Activated naive CD4-positive, alpha-beta T cell treated with anti-CD3 and anti-CD28 coated beads, Interleukin-2, amount 10 ng/mL, durations not matched to agents 7 days and 5 days (primary cell): ENCODE measurements at places on chromosomes 7 and 10.
A peak's percentile ranks its signal among the peaks of the same experiment; 100 is the strongest.

GRCh38 chr10:116849248-116850057 lies at the start of gene ENO4:
ENO4 (plus strand) TSS chr10:116849499; CDS start chr10:116849567, 68 bp downstream.
- no peaks in the 10 kb centered on the region for H3K36me3 ChIP-seq
- no peak within 1 kb of the TSS for H3K27ac ChIP-seq
- H3K4me3 ChIP-seq, result no peak within 1 kb of the TSS
- peaks cover 10% of the 10 kb centered on the region for H3K4me1 ChIP-seq
- no peak for DNase-seq
- H3K27me3 ChIP-seq, result peaks cover 48% of the 10 kb centered on the region

DNA sequence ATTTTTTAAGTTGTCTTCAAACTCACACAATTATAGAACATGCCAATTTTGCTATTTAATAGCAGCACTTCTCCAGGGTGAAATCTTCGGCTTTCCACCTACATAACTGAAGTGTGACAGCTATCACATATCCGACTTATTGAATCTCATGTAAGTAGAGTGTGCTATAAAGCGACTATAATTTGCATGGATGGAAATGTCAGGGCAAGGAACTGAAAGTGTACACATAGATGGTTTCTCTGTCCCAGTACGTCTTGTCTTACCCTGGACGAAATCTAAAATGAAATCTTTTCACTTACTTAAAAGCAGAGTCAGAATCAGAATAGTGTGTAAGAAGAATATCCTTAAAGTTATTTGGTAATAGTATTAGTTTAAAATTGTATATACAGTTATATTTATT lies 132.3 kb downstream of the THSD7A start:
- H3K27me3 ChIP-seq, result no peaks in the 10 kb centered on the region
- no peak for DNase-seq
- H3K27ac ChIP-seq, result no peak overlapping the region
- H3K4me1 ChIP-seq, result no peaks in the 10 kb centered on the region
- no peak overlapping the region for H3K4me3 ChIP-seq

- DNase-seq, result no peak
- H3K4me3 ChIP-seq, result no peak overlapping the region
- no peaks in the 10 kb centered on the region for H3K27me3 ChIP-seq
- no peak overlapping the region for H3K27ac ChIP-seq
- H3K36me3 ChIP-seq, result no peaks in the 10 kb centered on the region
Measured at GRCh38 chr10:15558136-15558535, 161.6 kb downstream of the ITGA8 start.

- H3K27ac ChIP-seq, result no peak overlapping the region
- H3K4me3 ChIP-seq, result no peak overlapping the region
- H3K27me3 ChIP-seq, result peaks cover 17% of the 10 kb centered on the region
- H3K36me3 ChIP-seq, result no peaks in the 10 kb centered on the region
Measured at GRCh38 chr7:38659931-38660330, 28.8 kb upstream of the AMPH start.

GRCh38 chr7:1665549-1666316 lies 4.3 kb upstream of the ELFN1 start:
- H3K27me3 ChIP-seq, result peaks cover 89% of the 10 kb centered on the region
- H3K4me1 ChIP-seq, result peaks cover 16% of the 10 kb centered on the region
- H3K27ac ChIP-seq, result no peak overlapping the region
- no peak overlapping the region for H3K4me3 ChIP-seq

DNA sequence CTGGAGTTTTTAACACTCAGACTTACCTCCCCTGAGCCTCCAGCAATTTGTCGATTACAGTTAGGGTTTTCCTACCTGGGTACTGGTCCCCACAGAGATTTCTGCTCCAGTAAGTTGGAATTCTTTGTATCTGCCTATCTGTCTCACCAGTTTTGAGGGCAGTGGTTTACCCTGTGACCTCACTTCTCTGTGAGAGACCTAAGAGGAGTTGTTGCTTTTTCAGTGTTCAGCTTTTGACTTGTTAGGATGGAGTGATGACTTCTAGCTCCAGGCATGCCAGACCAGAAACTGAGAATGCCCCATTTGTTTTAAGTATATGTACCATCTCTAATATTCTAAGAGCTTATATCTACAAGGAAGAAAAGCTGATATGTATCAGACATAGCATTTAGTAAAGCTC lies 42.9 kb downstream of the CSGALNACT2 start:
- no peak for DNase-seq
- peak overlapping the region; percentile 62 for H3K27ac ChIP-seq
- H3K4me1 ChIP-seq, result peaks cover 2% of the 10 kb centered on the region

- no peak overlapping the region for H3K4me3 ChIP-seq
- H3K27me3 ChIP-seq, result peaks cover 8% of the 10 kb centered on the region
- no peak overlapping the region for H3K27ac ChIP-seq
- no peak for DNase-seq
- H3K4me1 ChIP-seq, result no peaks in the 10 kb centered on the region
Measured at GRCh38 chr7:31192986-31193385, 140.9 kb downstream of the ADCYAP1R1 start.
